ENCODE measurements at places on chromosomes 4 and X.

- no peak for DNase-seq
These were observed 1.7 kb downstream of the FBXL5 start for GRCh38 chr4:15653420-15653819.

- DNase-seq, result no peak
These were observed 77.0 kb upstream of the C4orf50 start for GRCh38 chr4:6095023-6095752.

GRCh38 chrX:129688097-129688496, 33.3 kb upstream of the APLN start:
- no peak for DNase-seq

DNA sequence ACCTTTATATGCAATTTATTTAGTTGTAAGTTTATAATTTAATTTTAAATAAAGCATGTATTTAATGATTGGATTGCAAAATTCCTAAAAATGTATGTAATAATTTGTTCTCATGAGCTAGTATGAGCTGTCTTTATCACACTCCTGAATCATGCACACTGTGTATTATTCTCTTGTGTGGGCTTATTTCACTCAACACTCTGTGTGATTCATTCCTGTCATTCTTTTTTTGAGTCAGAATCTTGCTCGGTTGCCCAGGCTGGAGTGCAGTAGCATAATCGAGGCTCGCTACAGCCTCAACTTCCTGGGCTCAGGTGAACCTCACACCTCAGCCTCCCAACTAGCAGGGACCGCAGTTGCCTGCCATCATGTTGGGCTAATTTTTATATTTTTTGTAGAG, 123.1 kb upstream of the SLC34A2 start:
- no peak for DNase-seq

DNA sequence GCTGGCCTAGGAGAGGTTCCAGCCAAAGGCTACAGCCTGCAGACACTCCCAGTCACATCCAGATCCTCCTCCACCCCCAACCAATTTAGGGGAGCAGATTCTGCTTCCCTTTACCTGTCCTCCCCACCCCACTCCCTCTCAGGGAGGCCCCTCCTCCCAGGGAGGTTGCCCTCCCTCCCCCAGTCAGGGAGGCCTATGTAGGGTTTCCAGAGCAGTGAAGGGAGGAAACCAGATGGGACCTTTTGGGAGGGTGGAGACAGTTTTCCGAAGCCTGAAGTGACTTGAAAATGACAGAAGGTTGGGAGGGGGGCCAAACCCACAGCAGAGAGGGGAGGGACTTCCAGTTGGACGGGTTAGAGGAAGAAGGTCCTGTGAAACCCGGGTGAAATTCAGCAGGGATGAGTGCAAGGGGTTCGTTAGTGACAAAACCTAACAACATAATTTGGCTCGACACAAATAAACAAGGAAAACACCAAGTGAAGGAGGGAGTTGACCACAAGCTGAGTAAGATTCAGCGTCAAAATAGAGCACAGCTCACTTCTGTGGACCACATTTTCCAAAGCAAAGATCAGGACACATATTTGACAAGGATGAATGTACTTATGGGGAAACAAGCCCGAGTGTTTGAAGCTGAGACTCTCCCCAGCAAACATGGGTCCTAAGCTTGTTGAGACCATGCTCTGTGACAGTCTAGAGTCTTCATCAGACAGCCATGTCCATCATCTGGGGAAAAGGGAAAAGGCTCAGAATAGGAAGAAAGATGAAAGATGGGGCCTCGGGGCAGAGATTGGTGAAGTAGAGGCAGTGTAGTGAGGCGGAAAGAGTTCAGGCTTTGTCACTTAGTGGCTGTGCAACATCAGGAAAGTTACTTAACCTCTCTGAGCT, 46.4 kb downstream of the PRPS1 start:
- DNase-seq, result no peak

GRCh38 chrX:101493225-101493624, 8.0 kb downstream of the ARMCX4 start:
- no peak for DNase-seq

- DNase-seq, result no peak
These were observed 23.3 kb upstream of the EOLA2 start for GRCh38 chrX:149961572-149961971.

DNA sequence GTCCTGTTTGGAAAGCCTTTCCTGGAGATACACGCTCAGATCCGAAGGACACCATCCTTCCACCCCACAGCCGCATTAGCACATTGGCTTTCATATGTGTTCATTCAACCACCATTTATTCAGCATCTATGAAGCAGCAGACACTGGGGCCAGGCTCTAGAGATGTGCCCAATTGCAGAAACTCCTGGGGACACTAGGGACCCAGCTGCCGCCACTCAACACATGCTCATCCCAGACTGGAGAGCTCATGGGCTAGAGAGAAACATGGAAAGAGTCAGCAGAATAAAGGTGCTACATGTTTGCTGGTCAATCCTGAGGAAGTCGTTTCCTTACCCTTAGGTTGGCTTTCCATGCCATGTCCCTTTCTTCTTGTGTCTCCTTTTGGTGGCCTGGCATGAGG, 7.6 kb downstream of the CTAG1A start:
- no peak for DNase-seq

DNA sequence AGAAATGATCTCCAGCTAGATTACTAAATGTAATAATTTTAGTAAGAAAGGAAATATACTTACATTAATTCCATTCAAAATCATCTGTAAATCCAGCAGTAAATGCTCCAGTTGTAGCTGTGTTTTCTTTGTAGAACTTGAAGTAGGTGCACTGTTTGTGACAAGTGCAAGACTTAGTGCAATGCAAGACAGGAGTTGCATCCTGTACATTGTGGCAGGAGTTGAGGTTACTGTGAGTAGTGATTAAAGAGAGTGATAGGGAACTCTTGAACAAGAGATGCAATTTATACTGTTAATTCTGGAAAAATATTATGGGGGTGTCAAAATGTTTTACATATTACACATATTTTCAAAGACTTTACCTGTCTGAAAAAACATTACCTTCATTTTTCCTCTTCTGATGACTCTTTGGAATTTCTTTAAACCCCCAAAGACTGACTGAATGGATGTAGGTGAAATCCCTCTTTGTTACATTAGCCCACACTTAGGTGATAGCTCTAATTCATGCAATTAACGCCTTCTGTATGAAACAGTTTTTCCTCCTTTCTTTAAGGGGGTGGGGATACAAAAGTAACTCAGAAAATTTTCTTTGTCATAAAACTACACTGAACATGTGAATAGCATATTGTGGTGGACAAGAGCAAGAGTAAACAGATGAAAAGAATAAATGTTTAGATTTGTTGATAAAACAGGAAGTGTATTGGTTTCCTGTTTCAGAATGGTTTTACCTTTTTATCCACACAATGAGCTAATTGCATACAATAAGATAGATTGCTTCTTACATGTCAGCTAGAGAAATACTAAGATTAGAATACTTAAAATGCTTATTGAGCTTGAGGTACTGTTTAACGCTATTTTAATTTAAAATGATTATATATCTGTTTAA, at the start of gene IL2:
Gene IL2 (minus strand): TSS at position 495 of the 886 bp plus-strand sequence. CDS start 285 bp downstream, at position 210.
- no peak for DNase-seq

DNA sequence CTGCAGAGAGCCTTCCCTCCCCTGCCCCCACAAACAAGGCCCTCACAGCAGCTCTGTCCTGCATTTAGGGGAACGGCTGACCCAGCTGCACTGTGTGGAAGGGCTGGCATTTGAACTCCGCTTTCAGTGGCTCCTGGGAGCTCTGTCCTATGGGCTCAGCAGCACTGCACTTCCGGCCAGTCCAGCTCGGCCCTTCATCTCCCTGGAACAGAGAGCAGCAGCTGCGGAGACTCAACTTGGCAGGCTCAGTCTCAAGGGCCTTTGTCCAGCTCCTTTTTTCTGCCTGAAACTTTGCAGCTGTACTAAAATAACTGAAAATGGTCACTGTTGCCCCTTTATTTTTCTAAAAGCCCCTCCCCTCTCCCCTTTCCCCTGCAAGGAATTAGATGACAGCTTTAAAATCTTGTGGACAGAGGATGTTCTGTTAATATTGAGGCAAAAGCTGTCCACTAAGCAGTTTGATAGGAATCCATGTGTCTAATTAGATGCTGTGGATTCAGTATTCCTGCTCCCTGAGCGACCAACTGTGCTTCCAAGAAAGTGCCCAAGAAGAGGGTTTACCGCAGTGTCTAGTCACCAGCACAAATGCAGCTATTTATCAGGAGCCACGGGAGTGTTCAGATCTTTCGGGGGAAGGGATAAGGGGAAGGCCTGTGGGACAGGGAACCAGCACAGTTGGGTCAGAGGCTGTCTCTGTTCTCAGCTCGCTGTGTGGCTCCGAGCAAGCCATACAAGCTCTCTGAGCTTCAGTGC, 133.1 kb downstream of the AFAP1 start:
- no peak for DNase-seq

GRCh38 chr4:98204236-98204553, 57.0 kb upstream of the RAP1GDS1 start:
- no peak for DNase-seq

DNA sequence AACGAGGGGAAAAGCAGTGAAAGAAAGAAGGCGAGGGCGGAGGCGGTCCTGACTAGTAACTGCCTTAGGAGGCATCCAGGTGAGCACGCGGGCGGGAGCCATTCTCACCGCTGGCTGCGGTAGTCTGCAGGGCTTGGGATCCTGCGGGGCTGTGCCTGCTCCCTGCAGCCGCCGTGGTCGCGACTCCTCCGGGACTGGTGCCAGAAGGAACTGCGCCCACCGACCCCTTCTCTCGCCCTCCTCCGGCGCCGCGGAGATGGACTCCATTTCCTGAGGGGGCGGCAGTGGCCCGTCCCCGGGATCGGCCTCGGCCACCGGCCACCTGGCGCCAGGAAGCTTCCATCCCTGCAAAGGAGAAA, 543 bp downstream of the NFXL1 start:
- no peak for DNase-seq

DNA sequence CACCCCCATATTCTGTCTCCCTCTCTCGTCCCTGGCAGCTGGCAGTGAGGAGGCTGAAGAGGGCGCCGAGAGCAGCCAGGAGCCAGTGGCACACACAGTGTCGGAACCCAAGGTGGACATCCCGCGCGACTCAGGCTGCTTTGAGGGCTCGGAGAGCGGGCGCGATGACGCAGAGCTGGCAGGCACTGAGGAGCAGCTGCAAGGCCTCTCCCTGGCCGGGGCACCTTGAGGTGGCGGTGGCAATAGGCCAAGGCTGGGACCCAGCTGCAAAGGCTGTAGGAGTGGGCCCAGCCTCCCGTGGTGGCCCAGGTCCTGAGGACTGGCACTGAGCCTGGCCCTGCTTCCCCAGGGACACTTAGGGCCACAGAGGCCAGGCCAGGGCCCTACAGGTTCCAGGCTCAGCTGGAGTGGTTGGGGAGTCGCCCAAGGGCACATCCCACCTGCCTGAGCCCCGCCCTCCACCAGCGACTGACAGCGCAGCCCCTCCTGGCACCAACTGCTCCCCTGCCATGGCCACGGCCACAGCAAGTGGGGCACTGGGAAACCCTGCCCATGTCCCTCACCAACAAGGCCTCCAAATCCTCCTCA, 13.9 kb downstream of the SASH3 start:
- no peak for DNase-seq

GRCh38 chr4:154329268-154329868, 162.2 kb downstream of the DCHS2 start:
- no peak for DNase-seq

- DNase-seq, result no peak
These were observed 114.0 kb downstream of the IQCM start for GRCh38 chr4:149701435-149702156.

GRCh38 chrX:118448273-118448783, 47.3 kb upstream of the DOCK11 start:
- no peak for DNase-seq

- DNase-seq, result no peak
These were observed 185.4 kb downstream of the OR13H1 start for GRCh38 chrX:131729295-131729694.

- no peak for DNase-seq
These were observed 189.0 kb downstream of the SLITRK2 start for GRCh38 chrX:146006637-146007036.

DNA sequence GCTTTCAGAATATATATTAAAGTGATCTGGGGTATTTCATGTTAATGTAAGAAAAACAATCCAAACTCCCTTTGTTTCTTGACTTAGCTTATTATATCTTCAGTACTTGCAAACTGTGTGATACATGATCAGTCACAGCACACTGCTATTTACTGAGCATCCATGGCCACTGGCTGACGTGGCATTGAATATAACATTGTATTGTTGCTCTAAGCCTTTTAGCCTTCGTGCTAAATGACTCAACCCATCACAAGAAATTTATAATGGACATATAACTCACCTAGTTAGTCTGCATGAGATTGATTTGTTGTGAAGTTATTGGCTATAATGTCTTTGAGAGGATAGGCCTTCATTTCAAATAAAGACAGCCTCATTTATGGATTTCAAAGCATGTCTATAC, 642.6 kb downstream of the IL1RAPL1 start:
- no peak for DNase-seq

GRCh38 chrX:576904-577560, 53.6 kb upstream of the SHOX start:
- no peak for DNase-seq

DNA sequence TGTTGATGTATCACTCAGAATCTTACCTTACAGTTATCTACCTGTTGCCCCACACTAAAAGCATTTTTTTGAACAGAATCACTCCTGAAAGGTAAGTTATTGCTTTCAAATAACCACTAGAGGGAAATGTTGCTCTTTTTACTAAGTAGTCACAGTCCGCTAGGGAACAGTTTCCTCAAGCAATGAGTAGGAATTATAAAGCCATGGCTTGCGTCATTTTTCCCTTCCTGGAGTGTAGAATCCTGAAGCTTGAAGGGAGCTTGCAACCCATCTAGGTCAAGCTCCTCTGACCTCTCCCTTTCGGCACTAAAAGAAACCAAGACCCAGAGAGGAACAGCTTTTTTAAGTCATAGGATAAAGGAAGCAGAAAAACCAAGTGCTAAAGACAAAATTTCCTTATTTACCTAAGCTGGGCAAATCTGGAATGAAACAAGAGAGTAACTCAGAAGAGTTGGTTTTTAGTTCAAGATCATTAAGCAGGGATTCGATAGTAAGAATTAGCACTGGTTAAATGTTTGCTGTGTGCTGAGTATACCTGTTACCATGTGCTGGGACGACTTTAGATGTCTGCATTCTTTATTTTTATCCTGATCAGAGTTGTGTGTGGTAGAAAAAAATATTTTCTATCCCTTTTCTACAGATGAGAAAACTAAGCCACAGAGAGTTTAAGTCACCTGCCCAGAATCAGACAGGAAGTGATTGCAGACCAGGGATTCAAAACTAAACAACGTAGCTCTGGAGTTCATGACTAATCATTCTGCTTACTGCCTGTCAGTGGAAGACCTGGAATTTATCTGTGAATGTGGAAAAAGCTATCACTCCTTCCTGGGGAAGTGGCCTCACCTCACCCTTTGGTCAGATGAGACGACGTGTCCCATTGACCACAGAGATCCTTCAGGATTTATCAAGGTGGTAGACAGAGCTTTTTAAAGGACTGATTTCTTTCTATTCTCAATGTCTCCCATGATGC, 631.5 kb downstream of the RAB28 start:
- peak; percentile 63 for DNase-seq

Measured in HCT116 (cell line).